Astrocyte of the spinal cord (primary cell): ENCODE measurements at places on chromosomes 13 and 19.
A peak's percentile ranks its signal among the peaks of the same experiment; 100 is the strongest.

- DNase-seq, result no peak
Observed at GRCh38 chr19:19475015-19475765, 40.2 kb downstream of the TSSK6 start.

DNA sequence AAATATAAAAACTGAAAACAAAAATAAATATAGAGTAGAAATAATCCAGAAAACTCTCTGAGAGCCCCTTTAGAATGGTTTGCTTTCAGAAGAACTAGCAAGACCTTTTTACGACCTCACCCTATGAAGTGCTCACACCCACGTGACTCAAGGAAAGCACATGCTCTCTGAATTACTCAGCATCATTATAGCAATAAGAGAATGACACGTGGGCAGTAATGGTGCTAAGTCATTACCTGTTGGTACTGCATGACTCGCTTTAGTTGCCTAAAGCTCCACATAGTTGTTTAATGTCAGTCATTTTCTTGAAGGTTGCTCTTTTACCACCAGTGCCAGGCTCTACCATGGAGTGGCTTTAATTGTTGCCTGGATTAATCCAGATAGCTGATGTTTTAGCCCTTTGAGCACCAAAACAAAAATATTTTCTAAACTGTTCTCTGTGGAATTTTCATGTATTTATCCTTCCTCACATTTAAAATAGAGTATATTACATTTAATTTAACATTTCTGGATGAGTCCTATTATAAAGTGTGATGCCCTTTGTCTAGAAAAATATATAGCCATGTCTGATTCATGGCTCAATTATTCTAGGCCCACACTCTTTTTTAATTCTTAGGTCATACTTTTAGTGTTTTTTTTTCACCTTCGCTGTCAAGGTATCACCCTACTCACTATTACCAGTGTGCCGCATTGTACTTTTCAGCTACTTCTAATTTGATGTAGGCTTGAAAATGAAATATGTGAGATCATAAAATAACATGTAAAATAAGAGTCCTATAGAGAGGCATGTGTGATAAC, 56.8 kb downstream of the THSD1 start:
- peak; percentile 57 for DNase-seq

DNA sequence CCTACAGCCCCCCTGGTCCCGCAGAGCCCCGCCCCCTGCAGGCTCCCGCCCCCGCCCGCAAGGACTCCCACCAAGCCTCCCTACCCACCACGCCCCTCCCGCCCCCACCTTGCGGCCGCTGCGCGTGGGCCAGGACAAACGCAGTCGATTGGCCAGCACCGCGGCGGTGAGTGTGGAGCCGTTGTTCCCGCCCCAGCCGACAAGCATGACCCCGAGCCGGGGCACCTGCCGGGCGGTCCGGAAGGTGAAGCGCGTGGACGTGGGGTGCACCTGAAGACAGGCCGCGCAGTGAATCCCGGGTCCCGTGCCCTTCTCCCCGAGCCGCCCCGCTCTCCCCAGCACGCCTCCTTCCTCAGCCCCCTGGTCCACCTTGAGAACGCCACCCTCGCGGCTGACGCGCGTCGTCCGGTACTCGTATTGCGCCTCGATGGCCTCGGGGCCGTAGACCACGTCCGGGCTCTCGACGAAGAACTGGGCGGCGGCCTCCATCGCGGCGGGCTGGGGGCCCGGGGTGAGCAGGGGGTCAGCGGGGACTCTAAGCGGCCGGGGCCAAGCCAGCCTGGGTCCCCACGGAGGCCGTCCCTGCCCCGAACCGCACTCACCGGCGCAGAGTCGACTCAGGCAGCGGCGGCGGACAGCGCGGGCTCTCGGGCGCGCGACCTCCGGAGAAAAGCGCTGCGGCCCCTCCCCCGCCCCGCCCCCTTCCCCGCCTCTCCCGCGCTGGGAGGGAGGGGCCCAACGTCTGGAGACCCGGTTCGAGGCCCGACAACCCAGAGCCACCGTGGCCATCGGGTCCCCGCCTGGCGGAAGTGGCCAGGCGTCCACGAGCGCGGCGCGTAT, at the start of gene ISYNA1:
Gene ISYNA1, minus strand, starts transcription at position 643 of the 840 bp plus-strand sequence. Its CDS starts 154 bp downstream, at position 489.
- peak; percentile 58 for DNase-seq

GRCh38 chr19:29593869-29594268, 12.2 kb upstream of the POP4 start:
- DNase-seq, result no peak

GRCh38 chr13:80862456-80862855, 521.5 kb upstream of the SPRY2 start:
- peak; percentile 22 for DNase-seq

- no peak for DNase-seq
Observed at GRCh38 chr13:100855151-100855550, 180.6 kb upstream of the TMTC4 start.

DNA sequence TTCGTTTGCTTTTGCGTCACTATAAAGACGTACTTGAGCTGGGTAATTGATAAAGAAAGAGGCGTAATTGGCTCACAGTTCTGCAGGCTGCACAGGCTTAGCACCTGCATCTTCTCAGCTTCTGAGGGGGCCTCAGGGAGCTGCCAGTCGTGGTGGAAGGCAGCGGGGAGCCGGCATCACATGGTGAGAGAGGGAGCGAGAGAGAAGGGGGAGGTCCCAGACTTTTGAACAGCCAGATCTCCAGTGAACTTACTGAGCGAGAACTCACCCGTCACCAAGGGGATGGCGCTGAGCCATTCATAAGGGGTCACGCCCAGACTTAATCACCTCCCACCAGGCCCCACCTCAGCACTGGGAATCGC, 58.7 kb upstream of the F7 start:
- DNase-seq, result no peak

GRCh38 chr13:111846391-111847159, 220.4 kb upstream of the SOX1 start:
- DNase-seq, result no peak

DNA sequence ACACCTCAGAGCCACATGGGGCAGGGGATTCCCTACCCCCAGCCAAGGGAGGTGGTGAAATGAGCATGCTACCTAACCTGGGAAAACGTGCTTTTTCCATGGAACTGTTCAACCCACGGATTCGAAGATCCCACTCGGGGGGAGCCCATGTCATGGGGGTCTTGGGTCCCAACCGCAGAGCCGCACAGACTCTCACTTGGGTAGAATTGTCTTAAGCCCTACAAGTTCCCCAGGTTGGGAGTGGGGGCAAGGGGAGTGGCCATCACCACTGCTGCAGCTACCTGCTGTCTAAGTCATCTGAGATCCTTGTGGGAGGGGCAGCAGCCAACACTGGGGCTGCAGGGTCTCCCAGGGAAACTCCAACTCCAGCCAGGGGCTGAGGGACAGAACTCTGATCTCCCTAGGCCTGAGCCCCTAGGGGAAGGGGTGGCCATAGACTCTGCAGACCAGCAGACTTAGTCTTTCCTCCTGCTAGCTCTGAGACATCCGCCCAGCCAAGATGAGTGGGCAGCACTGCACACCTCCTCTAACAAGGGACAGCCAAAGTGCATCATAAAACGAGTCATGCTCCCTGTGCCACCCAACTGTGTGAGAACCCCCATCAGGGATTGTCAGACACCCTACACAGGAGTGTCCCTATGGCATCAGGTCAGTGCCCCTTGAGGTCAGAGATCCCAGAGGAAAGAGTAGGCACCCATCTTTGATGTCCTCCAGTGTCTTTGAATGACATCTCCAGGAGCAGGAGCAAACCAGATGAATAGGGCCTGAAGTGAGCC, 610.4 kb upstream of the SLITRK6 start:
- no peak for DNase-seq

DNA sequence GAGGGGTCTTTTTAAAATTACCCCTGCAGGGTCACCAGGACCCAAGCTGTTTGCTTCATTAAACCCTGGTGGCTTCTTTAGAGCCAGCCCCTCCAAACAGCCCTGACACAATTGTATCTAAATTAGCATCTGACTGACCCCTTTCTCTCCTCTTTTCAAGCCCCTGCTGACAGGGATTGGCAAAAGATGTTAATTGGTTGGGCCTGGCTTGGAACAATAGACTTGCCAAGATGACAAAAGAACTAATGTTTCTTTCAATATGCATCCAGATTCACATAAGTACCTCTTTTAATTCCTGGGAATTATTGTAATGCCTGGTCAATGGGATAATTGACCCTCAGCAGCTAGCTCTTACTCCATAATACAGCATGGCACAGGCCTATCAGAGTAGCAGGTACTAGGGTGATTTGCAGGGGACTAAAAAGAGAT, 140.8 kb downstream of the SHISA2 start:
- no peak for DNase-seq

- DNase-seq, result peak; percentile 97
Observed at GRCh38 chr19:46133101-46133627, 8.7 kb upstream of the IGFL3 start.
